ENCODE measurements at places on chromosomes 7 and 10.

- DNase-seq, result no peak
Observed at GRCh38 chr10:11934262-11934661, 108.3 kb downstream of the UPF2 start.

DNA sequence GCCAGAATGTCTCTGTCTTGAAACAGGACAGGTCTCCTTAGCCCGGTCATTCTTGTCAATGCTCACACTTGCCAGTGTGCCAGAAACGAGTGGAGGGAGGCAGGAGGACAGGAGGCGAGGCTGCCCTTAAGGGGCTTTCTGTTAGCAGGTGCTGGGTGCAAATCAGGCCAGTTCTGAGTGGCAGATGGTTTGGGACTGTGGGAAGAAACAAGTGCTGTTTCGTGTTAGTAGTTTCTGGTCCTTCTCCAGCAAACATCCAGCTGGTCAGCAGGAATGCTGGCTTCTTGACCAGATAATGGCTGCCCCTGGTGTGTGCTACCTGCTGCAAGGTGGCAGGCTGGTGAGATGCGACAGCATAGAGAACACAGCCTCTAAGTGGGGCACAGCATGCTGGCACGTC lies 8.2 kb upstream of the NDUFB2 start:
- DNase-seq, result no peak

DNA sequence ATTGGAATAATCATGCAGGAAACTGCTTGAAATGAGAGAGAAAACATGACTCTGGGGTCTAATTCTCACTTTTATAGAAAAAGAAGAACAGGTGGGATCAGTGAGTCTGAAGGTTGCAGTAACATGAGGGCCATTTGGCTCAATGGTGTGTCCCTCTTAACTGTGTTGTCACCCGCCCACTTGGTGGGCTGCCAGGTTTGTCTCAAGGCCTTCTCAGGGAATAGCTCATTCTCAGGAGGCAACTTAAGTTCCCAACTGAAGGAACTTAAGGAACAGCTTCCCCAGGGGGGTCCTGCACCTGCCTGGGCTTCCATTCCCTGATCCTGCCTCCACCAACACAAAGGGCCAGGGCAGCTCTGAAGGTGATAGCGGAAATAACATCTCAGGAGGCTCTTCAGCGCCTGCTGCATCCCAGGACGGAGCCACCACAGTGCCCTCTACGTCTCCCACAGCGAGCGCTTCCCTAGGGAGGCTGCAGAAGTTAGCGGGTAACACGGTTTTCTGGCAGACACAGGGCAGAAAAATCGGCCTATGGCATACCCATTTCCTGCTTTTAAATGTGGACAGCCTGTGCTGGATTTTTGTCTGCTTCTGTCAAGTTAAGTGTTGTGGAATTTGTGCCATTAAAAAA lies 88.8 kb downstream of the ZRANB1 start:
- DNase-seq, result no peak

- DNase-seq, result no peak
Observed at GRCh38 chr7:102132209-102132752, 154.4 kb upstream of the SH2B2 start.
